Stimulated activated CD8-positive, alpha-beta memory T cell treated with anti-CD3 and anti-CD28 coated beads, Interleukin-7, amount 100 ng/mL, for 48 hours (primary cell): ENCODE measurements at places on chromosomes 13 and 19.

DNA sequence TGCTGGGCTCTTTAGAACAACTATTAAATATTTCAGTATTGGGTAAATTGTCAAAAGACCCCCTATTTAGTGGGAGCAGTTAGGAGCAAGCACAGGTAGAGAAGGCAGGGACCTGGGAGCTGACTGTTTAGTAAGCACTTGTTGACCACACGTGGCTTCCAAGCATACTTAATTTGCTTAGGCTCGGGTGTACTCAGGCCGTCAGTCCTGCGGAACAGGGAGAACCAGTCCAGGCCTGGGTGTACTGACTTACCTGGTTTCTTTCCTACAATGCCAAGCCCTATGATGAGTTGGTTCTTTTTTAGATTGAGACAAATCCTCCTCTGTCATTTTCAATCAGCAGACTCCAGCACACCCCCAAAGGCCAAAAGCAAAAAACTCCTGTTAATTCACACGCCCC, 90.0 kb downstream of the WDFY2 start:
- DNase-seq: no peak

DNA sequence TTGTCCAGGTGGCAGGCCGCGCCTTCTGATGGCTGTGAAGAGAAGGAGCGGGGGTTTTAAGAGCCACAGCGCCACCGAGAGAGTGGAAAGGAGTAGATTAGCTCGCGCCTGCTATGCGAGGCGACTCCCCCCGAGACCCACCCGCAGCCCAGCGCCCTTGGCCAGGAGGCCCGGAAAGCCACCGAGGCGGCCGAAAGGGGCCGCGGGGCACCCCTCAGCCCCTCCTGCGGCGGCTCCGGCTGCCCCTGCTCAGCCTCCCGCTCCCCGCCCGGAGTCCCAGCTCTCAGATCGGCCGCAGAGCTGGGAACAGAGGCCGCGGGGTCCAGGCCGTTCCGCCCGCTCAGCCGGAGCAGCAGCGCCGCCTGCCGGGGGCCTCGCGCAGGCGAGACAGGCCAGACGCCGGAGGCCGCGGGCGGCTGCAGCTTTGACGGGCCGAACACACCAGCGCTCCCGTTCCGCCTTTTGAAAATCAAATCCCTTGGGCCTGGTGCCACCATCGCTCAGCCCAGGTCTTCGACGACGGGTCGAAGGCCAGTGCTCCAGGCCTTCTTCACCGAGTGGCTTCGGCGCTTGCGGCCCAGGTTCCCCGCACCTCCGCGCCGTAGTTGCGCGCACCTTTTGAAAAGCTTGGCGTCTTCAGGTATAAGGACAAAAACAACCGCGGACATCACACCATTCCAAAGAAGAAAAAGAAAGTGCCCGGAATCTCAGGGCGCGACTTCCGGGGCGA, 15.3 kb downstream of the CDX2 start:
- DNase-seq: no peak

DNA sequence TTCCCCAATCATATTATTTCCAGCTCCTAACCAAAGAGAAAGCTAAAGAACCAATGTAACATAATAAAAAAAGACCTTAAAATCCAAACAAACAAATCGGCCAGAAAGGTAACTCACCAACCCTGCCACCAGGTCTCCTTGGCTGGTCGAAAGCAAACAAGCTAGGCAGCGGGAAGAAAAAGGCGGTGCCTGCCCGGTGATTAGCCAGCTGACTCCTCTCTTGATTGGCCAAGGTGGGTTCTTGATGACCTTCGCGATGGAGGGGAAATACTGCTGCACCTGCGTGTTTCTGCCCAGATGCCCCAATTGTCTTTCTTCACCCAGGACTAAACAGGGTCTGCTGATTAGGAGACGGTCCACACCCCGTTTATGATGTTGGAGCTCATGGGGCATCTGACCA, at the start of gene NLRP11:
NLRP11 (minus strand) TSS at position 154 of the 400 bp plus-strand sequence. CDS start 13,825 bp downstream, outside the sequence.
- DNase-seq: no peak

- no peak for DNase-seq
Measured at GRCh38 chr19:6229951-6230712, 49.6 kb downstream of the MLLT1 start.

DNA sequence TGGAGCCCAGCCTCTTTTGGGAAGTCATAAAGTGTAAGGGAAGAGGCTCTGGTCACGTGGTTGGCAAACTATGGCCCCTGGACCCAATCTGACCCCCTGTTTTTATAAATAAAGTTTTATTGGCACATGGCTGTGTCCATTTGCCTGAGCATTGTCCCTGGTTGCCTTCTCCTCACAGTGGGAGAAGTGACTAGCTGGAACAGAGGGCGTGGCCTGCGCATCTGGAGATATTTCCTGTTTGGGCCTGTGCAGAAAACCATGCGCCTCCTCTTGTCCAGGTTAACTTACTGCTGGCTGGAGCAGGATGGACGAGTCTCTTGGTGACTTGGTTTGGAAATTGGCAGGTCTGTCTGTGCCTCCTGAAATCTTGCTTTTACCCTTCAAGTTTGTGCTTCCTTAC, 48.3 kb downstream of the KDM4B start:
- no peak for DNase-seq

GRCh38 chr13:65400702-65401101, 1829.4 kb downstream of the PCDH9 start:
- DNase-seq: no peak

GRCh38 chr13:85694992-85695391, 104.2 kb downstream of the SLITRK6 start:
- DNase-seq: no peak

GRCh38 chr13:98919566-98919965, 58.3 kb downstream of the DOCK9 start:
- DNase-seq: no peak

- DNase-seq: no peak
Measured at GRCh38 chr13:51821606-51822005, 17.6 kb upstream of the DHRS12 start.

DNA sequence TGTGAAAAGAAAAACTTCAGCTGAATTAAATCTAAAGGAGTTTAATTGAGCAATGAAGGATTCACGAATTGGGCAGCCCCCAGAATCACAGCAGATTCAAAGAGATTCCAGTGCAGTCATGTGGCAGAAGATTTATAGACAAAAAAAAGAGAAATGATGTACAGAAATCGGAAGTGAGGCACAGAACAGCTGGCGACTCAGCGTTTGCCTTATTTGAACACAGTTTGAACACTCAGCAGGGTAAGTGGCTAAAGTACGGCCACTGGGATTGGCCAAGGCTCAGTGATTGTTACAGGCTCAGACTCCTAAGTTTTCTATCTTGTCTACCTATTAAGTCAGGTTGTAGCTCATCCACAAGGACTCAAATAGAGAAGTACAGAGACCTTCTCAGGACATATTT, 11.6 kb upstream of the CFAP97D2 start:
- no peak for DNase-seq

DNA sequence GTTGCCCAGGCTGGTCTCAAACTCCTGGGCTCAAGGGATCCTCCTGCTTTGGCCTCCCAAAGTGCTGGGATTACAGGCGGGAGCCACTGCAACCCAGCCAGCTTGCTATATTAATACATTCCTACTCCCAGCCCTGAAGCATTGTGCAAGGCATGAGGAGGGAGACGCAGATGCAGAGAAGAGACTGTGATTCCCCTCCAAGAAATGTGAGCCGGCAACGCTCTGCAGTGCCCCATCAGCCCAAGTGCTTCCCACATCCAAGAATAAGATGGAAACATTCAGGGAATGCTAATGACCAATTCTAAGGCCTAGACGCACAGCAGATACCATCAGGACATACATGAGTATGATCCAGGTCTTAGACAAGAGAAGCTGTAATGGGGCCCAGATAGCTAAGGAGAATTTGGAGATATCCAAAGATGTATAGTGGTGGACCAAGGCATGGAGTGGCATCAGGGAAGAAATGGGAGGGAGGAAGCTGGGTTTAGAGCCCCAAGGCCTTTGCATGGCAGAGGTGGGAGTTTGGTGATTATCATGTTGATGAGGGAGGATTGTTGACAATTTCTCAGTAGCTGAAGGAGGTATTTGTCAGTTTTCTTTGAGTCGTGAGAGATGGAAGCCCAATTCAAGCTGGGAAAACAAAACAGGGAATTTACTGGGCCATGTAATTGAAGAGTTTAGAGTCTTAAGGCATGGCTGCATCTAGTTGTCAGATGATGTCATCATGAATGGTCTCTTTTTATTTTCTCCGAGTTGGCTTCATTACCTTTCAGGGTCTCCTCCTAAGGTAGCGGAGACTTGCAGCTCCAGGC, 2.9 kb downstream of the PPM1N start:
- no peak for DNase-seq

DNA sequence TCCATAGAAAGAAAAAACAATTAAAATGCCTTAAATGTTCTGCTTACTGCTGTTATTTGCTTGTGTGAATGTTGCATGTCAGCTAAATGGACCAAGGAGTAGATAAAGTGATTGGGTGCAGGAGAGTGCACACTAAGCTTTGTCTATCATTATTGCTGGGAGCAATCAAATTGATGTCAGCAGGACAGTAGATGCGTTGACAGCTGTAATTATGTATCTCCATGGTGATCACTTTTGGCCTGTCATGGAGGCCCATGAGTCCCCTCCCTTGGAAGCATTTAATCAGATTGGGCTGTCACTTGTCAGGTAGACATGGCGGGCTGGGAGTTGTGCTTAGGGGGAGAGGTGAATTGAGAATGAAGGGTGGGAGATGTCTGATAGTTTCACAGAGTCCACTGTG, 215.3 kb downstream of the PCCA start:
- no peak for DNase-seq

DNA sequence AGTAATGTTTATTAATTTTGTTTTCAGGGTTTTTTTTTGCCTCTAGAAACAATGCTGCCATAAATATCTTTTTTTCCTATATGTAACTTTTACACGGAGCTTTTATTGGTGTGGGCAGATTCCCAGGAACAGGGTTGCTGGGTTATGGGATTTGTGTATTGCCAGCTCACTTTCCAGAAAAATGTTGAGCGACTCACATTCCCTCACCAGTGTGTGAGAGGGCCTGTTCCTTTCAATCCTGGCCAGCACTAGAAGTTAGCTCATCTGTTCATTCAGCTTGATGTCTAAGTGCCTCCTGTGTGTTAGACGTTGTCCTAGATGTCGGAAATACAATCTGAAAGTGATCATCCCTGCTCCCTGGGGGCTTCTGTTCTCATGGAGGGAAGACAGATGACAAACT, 2.6 kb downstream of the ZNF71 start:
- no peak for DNase-seq

- peak; percentile 78 for DNase-seq
Measured at GRCh38 chr13:40666045-40666932, at the start of gene FOXO1. TSS of gene FOXO1 (minus strand) at chr13:40666641. CDS start at chr13:40666212, 429 bp downstream.

DNA sequence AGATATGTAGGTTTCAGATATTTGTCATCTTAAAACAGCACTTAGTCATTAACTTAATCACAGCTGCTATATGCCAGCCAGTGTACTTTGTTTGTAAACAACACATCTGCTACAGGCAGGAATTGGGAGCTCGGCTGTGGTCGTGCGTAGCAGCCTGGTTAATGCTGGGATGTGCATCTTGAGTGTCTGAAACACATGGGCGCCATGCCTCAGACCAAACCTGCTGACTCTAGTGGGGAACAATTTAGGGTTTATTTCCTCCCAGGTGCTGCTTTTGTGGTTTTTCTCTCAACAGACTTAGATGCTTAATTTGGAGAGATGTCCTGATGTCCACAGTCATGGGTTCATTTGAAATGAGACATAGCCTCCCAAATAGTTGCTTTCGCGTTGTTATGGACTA, 238.5 kb upstream of the TMTC4 start:
- no peak for DNase-seq

DNA sequence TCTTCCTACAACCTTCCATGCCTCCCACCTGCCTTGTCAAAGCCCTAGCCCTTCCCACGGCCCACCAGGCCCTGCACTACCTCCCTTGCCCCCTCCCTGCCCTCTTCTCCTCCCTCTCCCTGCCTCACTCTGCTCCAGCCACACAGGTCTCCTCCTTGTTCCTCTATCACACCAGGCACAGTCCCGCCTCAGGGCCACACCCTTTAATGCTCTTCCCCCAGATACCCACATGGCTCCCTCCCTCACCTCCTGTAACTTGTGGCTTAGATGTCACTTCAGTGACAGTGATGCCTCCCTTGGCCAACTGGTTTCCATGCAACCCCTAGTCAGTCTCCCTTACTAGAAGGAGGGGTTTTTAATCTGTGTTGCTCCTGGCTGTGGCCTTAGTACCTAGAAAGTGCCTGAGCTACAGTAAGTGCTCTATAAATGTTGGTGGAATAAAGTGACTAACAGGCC, 1.3 kb downstream of the SIRT6 start:
- DNase-seq: no peak

GRCh38 chr13:33280923-33281322, 4.6 kb downstream of the STARD13 start:
- DNase-seq: no peak

- peak; percentile 36 for DNase-seq
Measured at GRCh38 chr19:12092065-12092867, 27.7 kb downstream of the ZNF844 start.

DNA sequence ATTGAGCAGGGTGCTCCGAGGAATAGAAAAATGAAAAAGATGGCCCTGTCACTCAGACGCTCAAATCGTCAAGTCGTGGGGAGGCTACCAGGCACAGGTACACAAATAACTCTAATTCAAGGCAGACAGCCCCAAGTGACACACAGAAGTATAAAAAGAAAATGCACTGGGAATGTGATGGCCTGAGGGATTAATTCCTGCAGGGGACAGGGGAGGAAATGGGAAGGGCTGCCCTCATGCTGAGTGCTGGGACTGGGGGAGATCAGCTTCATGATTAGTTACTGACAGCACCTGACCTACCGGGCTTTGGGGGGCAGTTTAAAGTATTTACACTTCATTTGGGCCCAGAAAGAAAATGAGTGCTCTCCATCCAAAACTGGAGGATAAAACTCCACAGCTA, 20.9 kb upstream of the UBE2L5 start:
- DNase-seq: no peak

GRCh38 chr19:2986951-2987524, 9.7 kb downstream of the TLE6 start:
- no peak for DNase-seq

GRCh38 chr19:3353493-3353892, 12.9 kb upstream of the NFIC start:
- DNase-seq: no peak

- DNase-seq: no peak
Measured at GRCh38 chr13:20127562-20128458, 33.0 kb downstream of the GJA3 start.

- no peak for DNase-seq
Measured at GRCh38 chr13:108795841-108796240, 166.4 kb downstream of the MYO16 start.

DNA sequence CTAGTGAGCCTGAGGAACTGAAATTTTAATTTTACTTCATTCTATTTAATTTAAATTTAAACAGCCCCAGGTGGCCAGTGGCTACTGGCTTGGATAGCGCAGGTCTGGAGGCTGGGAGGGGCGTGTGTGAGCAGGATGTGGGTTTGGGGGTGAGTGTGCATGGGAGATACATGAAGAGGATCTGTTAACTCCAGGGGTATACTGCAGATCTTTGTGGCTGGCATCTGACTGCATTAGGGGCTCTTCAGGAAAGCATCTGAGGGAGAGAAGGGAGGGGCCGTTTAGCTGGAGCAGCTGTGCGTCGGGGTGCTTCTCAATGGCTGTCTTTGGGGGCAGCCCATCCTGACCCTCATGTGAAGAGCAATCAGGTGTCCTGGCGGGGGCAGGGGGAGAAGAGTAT, 6.8 kb downstream of the SHANK1 start:
- no peak for DNase-seq

GRCh38 chr13:47119575-47120235, 222.9 kb upstream of the HTR2A start:
- no peak for DNase-seq
